Memory B cell (primary cell): ENCODE measurements at places on chromosomes 4 and X.

DNA sequence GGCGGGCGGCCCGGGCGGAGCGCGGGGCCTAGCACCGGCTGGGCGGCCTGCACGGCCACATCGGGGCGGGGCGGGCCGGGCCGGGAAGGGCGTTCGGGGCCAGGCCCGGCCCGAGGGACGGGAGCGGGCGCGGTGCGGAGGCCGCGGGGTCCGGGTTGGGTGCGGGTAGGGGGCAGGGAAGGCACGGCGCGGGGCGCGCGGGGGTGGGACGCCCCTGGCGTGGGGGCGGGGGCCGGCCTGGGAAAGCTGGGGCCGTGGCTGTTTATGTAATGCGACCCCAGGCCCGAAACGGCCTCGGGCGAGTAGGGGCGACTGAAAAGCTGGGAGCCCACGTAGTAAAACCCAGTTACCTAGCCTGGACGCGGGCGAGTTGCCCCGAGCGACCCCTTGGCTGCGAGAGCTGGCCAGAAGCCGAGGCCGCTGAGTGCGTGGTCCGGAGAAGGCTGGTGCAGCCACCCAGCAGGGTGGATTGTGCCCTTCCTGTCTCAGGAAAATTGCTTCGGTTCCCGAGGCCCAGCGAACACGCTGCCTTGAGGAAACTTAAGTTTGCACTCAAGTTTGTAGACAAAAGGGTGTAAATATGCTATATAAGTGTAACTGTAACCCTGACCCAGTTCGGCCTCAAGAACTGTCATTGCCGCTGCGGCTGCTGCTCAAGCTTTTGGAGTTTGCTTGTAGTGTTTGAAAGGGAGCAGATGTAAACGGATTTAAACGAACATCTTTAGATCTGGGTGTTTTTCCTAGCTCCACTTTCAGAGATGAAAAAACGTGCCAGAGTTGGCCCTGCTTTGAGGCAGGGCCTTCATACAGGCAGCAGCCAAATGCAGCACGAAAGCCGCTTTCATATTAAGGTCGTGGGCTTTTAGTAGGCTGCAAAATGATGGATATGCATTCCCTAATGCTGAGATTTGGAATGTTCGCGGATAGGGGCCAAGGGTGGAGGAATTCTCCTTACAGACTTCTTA is 674 bp downstream of the SEC24B start:
- peak; percentile 3 for DNase-seq

- DNase-seq = no peak
These were observed 308.0 kb downstream of the PPP3CA start for GRCh38 chr4:101039367-101039766.

- no peak for DNase-seq
These were observed 199.9 kb upstream of the ATP6AP2 start for GRCh38 chrX:40380655-40381488.

GRCh38 chrX:136549226-136549625 is 17.2 kb downstream of the VGLL1 start:
- DNase-seq = no peak

- DNase-seq = no peak
These were observed 13.5 kb downstream of the ANKRD17 start for GRCh38 chr4:73244945-73245601.

GRCh38 chr4:25879991-25880651 is 17.3 kb upstream of the SEL1L3 start:
- peak; percentile 53 for DNase-seq

DNA sequence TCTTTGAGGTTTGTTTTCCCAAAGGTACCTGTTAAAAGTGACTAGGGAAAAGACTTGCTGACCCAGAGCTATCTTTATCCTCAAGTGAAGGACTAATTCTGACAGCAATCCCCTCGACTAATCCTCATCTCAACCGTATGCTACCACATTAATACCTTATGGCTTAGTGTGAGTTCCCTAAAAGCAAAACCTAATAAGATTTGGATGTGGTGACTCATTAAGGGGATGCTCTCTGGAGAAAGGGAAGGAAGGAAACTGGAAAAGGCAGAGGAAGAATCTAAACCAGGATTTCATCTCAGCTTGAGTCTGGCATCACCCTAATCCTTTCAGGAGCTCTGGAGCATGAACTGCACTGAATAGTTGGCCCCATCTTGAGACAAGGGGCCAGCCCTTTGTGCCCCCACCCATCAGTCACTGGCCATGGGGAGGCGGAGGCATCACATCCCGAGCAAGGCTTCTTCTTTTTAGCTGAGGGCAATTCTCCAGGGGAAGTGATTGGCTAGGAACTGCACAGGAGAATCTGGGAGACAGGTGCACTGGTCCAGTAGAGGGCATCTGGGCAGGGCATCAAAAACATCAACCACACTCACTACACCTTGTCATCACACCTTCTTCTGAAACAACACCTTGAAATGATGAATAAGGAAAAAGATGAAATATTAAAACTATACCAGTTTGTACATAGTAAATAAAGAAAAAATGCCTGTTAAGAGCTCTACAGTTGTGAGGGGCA is 6.9 kb upstream of the BBS7 start:
- DNase-seq = no peak

DNA sequence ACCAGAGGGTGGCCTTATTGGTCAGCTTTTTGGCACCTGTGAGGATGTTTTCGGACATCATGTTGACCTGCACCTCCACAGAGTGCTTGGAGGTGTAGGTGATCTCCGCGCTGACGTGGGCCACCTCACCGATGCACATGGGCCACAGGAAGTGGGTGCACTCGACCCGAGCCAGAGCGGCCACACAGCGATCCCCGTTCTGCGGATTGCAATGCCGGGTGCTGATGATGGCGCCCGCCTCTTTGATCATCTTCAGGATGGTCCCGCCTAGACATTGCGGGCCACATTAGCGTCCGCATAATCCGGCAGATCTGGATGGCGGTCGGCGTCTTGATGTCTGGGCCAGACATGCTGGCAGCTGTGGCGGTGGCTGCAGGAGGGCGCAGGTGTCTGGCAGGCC is 12.9 kb upstream of the N4BP2 start:
- DNase-seq = no peak

GRCh38 chr4:172740434-172740833 is 428.2 kb upstream of the GALNT7 start:
- DNase-seq = no peak

DNA sequence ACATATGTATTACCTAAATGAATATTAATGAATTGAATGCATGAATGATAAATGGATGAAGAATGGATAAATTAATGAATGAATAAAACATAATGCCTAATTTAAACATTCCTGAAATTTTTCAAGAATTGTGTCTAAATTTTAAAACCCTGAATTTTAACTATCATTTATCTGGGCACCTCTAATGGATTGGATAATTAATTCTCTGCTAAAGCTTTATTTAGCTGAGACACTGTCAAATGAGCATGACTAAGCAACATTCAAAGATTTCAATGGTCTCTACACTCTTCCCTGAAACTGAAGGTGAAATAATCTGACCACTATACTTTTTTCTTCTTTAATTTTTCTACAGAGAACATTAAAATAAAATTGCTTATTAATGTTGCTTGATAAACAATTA is 1197.7 kb downstream of the C4orf33 start:
- no peak for DNase-seq

DNA sequence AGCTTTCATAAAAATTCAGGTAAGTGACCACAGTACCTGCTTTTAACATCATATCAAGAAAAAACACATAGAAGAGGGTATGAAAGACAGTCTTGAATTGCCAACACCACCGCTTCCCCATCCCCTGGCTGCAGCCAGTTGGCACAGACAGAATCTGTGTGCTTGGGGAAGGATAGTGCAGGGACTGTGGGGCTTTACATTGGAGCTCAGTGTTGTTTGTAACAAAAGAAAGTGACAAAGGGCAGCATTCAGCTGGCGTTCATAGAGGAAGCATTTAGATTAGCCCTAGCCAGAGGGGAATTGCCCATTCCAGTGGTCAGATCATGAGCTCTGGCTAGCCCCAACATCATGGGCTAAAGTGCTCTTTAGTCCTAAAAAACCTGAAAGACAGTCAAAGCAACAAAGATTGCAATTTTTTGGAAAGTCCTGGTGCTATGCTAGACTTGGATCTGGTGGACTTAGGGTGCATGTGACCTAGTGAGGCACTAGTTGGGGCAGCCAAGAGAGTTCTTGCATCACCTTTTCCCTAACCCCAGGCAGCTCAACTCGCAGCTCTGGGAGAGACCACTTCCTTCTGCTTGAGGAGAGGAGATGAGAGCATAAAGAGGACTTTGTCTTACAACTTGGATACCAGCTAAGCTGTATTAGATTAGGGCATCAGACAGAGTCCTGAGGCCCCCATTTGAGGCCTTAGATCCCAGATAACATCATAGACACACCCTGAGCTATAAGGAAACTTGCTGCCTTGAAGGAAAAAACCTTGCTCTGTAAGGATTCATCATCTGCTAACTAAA is 1602.4 kb upstream of the ADGRL3 start:
- no peak for DNase-seq

DNA sequence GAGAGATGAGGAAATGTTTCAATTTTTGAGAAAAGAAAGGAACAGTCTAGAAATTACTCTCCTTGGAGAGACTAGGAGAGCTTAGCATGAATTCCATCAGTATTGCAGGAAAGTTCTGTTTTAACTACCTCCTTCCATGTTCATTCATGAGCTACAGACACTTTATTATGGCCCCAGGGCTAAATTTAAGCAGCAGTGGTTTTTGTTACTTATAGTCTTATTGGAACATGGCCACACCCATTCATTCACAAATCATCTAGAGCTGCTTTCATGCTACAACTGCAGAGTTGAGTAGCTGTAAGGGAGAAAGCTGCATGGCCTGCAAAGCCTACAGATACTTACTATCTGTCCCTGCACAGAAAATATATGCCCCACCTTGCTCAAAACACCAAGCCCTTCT is 81.7 kb downstream of the SHISA3 start:
- no peak for DNase-seq

- no peak for DNase-seq
These were observed 473.7 kb downstream of the GBA3 start for GRCh38 chr4:23166407-23166806.

GRCh38 chr4:182560358-182560757 is 317.2 kb downstream of the TENM3 start:
- no peak for DNase-seq

GRCh38 chr4:122668241-122668640 is 47.4 kb upstream of the IL21 start:
- DNase-seq = no peak
